ENCODE measurements at places on chromosomes 1 and 21.

GRCh38 chr1:216617081-216617875 lies 106.0 kb downstream of the ESRRG start:
- DNase-seq = no peak

- DNase-seq = no peak
Observed at GRCh38 chr1:55288245-55288644, 73.1 kb upstream of the USP24 start.

DNA sequence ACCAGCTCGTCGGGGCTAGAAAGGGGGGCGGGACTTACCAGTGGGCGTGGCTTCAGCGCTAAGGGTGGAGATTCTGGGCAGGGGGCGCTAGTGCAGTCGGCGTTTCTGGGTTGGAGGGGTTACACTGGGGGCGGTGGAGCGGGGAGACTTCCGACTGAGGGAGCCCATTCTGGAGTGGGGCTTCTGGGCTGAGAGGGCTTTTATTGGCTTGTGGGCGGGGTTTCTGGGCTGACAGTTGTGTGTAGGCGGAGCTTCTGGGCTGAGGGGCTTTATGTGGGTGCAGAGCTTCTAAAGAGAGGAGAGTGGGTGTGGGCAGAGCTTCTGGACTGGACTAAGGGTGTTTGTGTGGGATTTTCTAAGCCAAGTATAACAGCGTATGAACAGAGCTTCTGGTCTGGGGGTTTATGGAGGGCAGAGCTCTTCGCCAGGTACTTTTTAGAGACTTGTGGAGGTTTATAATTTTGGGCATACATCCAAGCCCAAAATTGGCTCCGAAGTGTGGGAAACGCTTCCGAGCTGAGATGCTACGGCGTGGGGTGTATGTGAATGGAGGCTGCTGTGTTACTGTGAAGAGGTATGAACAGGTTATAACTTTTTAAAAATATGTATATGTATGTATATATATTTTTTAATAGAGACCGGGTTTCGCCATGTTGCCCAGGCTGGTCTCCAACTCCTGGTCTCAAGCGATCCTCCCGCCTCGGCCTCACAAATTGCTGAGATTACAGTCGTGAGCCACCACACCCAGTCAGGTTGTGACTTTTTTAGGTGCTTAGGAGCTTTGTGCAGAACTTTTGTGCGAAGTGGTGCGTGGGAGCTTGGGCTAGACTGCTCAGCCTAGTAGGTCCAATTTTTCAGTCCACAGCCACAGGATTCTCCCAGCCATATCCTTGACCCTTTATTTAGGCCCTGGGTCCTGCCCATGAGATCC lies 825 bp downstream of the TMEM39B start:
- DNase-seq = peak; percentile 97

GRCh38 chr1:31703431-31704270 lies at the start of gene COL16A1:
TSS of gene COL16A1 (minus strand) at chr1:31704017. CDS start at chr1:31702193, 1,824 bp downstream.
- no peak for DNase-seq

DNA sequence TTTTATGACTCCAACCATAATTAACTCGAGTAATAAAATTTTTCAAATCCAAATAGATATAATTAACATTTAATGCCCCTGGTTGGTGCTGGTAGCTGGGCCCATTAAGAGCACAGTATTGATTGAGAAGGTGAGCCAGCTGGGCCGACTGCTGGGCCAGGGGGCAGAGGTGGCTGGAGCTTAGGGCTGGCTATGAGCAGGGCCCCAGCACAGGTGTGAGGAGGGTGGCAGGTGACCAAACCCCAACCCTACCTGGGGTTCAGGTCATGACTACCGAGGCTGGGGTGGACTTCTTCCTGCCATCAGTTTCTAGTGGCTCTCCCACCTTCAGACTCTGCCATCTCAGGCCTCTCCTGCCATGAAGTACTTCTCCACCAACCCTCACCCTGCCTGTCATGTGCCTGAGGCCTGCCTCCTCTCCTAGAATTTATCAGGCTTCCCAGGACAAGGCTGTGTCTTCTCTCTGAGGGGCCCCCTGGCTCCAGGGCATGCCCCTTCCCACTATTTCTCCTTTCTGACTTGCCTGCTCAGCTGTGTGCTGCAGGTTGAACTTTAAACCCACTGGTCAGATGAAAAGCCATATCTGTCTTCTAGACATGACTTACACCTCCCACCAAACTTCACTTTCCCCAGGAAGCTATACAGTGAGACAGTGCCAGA lies 85.6 kb downstream of the TMEM53 start:
- DNase-seq = no peak

- DNase-seq = no peak
Observed at GRCh38 chr1:183873642-183874041, 68.7 kb downstream of the RGL1 start.

DNA sequence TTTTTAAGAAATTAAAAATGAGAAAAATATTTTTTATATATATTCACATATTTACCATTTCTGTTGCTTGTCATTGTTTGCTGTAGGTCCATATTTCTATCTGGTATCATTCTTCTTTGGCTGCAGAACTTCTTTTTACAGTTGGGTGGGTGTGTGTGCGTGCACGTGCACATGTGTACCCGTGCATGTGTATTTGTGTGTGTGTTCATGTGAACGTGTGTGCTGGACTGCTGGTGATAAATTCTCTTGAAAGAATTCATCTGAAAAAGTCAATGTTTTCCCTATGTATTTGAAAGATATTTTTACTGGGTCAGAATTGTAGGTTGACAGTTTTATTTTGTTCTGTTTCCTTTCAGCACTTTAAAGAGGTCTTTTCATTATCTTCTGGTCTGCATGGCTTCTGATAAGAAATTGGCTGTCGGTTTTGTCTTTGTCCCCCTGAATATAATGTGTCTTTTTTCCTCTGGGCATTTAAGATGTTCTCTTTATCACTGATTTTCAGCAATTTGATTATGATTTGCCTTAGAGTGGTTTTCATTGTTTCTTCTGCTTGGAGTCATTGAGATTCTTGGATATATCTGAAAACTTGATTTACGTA lies 34.5 kb upstream of the DPH5 start:
- DNase-seq = no peak

DNA sequence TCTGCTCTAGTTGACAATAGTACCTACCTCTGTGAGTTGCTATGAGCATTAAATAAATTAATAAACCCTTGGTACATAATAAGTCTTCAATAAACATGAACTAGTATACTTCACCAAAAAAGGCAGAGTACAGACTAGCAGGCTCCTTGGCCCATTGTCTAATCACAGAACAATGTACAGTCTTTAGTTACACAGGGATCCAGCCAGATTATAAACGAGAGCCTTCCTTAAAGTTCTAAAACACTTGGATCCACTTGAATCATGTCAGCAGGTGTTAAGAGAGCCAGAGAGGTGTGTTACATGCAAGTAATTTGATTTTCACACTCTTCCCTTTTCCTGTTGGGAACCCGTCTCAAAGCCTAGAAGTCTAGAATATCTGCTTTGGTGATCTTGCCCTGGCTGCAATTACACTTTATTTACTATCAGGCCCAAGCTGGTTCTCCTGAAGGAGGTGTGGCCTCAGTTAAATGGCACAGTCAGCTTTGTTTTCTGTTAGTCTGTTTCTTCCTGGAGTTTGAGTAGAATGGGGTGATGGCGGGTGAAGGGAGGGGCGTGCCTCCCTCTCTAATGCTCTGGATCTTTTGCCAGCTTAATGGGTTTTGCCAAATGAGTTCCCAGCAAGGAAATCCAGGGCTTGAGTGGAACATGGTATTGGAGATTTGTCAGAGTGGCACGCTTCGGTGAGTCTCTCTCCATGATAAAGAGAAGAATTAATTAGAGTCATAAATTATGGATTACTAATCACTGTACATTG lies 570.9 kb upstream of the CAMK1G start:
- DNase-seq = no peak

DNA sequence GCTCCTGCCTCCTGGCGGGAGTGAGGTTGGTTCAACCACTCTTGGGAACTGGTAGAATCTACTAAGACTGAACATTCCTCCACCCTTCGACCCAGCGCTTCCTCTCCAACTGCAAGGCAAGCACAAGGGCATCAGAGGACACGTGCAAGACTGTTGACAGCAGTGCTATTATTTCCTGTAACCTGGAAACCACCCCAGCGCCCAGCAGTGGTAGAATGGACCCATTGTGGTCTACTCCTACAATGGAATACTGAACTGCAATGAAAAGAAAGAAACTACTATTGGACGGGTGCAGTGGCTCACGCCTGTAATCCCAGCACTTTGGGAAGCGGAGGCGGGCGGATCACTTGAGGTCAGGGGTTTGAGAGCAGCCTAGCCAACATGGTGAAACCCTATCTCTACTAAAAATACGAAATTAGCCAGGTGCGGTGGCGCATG lies 33.0 kb upstream of the TARDBP start:
- DNase-seq = no peak

DNA sequence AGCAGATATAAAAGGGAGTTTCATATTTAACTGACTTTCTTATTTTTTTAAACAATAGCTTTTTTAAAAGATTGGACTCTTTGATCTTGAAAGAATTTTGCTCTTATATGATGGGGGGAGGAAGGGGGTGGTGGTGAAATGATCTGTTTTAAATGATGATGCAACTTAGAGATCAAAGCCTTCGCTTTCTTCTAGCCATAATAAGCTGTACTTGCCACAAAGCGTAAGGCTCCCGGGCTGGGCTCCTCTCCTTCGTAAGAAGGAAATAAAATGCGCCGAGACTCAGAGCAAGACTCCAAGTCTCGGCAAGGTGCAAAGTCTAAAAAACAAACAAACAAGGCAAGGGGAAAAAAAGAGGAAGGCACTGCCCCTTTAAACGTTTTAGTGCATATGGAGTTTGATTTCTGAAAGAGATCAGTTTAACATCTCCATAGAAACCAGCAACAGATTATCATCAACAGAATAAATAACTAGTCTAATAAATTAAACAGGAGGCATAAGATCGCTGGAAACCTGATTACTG lies 3.3 kb downstream of the CASZ1 start:
- no peak for DNase-seq

DNA sequence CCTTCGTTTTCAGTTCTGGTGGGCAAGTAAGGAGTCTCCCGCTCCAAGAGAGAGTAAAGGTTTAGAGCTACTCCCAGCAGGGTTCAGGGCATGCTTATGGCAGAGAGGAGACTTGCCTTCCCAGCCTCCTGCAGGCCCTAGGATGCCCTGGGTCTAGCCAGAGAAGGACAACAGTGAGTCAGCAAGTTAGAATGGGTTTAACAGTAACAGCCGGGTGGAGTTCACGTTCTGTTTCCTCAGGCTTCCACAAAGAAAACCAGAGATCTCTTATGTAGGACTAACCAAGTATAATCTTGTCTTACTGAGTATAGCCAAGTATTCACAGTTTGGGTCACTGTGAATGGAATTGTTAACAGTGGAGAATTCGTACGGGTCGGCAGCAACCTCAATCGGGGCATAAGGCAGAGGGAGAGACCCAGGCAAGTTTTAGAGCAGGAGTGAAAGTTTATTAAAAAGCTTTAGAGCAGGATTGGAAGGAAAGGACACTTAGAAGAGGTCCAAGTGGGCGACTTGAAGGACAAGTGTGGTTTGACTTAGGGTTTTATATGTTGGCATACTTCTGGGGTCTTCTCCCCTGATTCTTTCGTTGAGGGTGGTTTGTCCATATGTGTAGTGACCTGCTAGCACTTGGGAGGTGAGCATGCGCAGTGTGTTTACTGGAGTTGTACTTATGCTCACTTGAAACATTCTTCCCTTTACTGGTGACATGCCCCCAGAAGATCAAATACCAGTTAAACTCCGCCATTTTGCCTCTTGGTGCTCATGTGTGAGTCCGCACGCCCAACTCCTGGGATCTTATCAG lies 4.5 kb downstream of the OVAAL start:
- DNase-seq = no peak

- DNase-seq = no peak
Observed at GRCh38 chr21:35020436-35020835, 28.7 kb downstream of the RUNX1 start.

GRCh38 chr1:52955129-52955970 lies 28.3 kb downstream of the SCP2 start:
- DNase-seq = no peak

DNA sequence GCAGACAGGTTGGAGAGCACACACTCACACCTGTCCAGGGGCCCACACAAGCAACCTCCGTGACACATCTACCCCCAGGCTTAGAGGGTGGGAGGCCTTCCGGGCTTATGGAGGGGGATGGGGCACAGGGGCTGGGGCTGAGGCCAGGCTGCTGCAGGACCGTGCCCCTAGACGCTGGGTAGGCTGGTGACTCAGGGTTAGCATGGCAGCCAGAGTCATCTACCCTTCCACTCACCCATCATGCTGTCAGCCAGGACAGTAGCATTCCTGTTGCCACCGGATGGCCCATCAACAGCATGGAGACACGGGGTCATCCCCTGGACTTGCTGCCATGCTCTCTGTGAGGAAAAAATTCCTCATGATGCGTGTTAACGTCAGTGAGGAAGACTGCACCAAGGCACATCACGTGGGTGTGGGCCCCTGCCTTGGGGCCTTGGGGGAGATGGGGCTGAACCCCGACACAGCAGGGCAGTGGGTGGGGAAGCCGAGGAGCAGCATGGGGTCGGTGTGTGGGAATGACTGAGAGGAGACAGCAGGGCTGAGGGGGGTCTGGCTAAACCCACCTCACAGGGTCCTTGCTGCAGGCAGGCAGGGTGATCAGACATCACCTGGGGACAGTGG lies 52.8 kb downstream of the WNT9A start:
- DNase-seq = no peak

DNA sequence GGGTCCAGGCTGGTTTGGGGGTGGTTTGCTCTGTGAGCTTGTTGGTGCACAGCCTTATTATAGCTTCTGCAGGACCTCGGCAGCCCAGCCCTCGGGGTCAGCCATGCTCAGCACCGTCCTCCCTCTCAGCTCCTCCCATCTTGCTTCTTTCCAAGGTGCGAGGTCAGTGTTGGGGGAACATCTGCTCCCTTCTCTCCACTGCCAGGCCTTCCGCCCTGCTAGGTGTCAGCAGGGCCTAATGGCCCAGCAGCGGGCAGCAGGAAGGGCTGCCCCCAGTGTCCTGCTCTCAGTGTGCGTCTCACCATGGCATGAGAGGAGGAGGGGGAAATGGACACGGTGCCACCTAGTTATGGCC lies 36.5 kb upstream of the LRRC3 start:
- no peak for DNase-seq

GRCh38 chr1:84721152-84721551 lies 30.9 kb upstream of the SSX2IP start:
- no peak for DNase-seq

- no peak for DNase-seq
Observed at GRCh38 chr1:10056599-10056987, 23.8 kb downstream of the UBE4B start.

DNA sequence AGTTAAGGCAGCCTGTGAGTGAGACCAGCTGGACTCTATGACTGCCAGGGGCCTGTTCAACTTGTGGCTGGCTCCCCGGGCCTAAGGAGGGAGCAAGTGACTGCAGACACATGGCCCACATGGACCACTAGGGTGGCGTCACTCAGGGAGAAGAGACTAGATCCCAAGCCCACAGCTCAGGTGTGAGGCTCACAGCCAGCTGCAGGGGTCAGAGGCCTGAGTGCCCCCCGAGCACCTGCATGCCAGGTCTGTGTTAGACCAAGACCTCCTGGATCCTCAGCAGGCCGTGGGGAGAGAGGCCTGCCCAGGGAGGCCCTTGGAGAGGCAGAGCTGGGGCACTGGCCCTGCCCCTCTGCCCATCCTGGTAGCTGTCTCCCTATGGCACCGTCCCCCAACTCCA lies 142.4 kb upstream of the RUNX3 start:
- no peak for DNase-seq
